ENCODE measurements at places on chromosomes 7 and 10. TPM values are rescaled to one million over a fixed set of nuclear protein-coding genes. Genes with fewer than 3 reads are reported as not detected.

- no peak for DNase-seq
Measured at GRCh38 chr7:137606061-137606674, 240.6 kb downstream of the DGKI start.

The MEOX2 gene
- total RNA-seq, result 0.33 TPM

The TRIM73 gene
- 0.74 TPM for total RNA-seq

DNA sequence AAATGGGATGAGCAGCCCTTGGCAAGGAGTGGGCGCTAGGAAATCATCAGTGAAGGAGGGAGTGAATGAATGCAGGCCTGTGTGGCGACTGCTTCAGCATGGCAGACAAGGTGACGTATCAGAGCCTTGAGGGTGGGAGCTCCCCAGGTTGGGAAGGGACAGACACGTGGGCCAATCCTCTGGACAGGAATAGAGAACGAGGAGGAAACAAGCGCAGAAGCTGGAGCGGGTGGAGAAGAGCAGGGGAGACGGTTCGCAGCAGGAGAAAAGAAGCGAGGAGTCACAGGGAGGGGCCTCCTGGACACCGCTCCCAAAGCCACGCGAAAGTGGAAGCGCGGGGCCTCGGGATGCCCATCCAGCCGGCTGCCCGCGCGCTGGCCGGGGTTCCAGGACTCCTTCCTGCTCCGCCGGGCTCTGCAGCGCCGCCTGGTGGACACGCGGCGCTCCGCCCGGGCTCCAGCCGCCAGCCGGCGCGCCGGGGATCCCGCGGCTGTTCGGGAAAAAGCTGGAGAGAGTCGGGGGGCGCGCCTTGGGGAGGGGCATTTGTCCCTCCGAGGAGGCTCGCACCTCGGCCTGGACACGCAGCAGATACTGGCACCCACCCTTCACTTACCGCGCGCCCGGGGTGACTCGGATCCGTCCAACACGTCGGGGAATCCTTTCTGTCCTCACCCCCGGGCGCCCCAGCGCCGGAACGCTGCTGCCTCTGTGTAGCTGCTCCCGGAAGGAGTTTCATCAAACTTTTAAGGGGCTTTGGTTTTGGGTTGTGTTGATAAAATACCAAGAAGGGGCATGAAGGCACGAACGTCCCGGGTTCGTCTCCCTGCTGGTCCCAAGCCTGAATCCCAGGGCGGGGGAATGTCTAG lies 6.3 kb downstream of the ZNF503 start:
- peak; percentile 69 for DNase-seq

The TUBAL3 gene
- not detected for total RNA-seq

GRCh38 chr7:22082886-22083703 lies 137.4 kb upstream of the CDCA7L start:
- peak; percentile 93 for DNase-seq

DNA sequence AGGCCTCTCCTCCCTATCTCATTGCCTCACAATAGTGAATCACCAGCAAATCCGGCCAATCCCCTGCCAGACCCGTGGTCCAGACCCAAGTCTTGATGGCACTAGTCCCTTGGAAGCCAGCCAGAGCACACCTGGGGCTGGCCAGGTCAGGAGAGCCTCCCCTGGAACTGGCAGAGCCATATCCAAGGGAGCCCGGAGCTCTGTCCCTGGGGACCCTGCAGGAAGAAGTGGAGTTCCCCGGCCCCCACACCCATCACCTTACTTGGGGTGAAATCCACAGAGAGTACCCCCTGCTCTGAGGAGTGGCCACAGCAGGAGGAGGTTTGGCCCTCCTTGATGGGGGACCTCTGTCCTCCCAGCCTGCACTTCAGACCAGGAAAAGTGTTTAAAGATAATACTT lies 122.5 kb downstream of the HECW1 start:
- DNase-seq, result no peak

The UNCX gene
- total RNA-seq, result not detected

GRCh38 chr7:134438946-134439345 lies 20.0 kb downstream of the AKR1B1 start:
- no peak for DNase-seq

- peak; percentile 79 for DNase-seq
Measured at GRCh38 chr10:80444646-80445319, 9.3 kb upstream of the TSPAN14 start.

GRCh38 chr7:74606101-74606908 lies 51.2 kb upstream of the GTF2I start:
- peak; percentile 76 for DNase-seq

DNA sequence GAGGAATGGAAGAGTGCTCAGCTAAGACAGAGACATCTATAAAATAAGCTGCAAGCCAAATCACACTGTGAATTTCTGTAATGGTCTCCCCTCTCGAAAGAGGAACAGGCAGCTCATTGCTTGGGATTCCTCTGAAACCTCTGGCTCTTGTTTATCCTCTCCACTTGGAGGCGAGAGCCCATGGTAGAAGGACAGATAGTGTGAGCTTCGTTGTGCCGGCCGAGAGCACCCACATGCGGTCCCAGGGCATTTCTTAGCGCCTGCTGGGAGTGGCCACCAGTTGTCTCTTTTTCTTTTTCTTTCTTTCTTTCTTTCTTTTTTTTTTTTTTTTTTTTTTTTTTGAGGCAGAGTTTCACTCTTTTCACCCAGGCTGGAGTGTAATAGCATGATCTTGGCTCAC lies 26.2 kb downstream of the CNPY1 start:
- DNase-seq, result no peak

- no peak for DNase-seq
Measured at GRCh38 chr7:114302858-114303257, 111.8 kb upstream of the FOXP2 start.

The HABP2 gene
- total RNA-seq, result 322 TPM

DNA sequence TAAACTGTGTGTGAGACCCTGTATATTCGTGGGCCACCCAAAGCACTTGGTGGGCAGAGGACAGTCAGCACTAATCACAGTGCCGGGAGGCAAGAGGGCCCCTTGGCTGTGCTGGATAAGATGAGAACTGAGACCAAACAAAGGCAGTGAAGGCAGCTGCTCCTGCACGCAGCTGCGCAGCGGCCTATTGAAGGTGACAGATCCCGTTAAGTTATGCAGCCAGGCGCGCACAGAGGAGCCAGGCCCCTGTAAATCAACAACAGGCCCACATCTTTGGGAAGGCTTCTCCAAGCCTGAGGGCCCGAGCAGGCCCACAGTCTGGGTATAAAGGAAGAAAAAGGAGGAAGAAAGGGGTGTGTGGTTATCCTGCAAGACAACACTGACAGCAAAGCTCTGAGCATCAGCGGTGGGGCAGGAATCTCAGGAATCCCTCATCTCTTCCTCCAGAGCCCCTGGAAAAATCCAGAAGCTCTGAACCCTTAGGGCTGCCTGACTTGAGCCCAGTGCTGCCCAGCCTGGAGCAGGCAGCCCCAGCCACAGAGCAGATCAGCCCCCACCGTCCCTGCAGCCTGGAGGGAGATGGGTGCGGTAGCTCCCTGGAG lies 154.2 kb downstream of the ARHGAP12 start:
- DNase-seq, result no peak

DNA sequence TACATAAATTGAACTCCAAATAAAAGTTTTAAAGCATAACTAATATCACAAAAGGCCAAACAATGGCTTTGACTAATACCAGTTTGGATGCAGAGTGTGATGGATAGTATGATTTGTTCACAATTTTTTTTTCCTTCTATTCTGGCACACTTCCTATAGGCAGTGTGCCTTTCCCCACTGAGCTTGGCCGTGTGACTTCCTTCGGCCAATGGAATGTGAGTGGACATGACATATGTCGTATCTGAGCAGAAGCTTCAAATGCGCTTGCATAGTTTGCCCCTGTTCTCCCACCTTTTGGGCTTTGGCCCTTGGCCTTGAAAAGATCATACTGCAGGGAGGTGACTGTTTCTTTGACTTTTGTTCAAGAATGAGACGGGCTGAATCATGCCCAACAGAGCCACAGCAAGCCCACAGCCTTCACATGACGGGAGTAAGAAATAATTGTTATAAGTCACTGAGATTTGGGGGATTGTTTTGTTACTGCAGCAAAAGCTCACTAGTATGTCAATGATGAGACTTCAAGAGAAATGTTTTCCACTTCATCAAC lies 279.9 kb upstream of the NEBL start:
- DNase-seq, result no peak

DNA sequence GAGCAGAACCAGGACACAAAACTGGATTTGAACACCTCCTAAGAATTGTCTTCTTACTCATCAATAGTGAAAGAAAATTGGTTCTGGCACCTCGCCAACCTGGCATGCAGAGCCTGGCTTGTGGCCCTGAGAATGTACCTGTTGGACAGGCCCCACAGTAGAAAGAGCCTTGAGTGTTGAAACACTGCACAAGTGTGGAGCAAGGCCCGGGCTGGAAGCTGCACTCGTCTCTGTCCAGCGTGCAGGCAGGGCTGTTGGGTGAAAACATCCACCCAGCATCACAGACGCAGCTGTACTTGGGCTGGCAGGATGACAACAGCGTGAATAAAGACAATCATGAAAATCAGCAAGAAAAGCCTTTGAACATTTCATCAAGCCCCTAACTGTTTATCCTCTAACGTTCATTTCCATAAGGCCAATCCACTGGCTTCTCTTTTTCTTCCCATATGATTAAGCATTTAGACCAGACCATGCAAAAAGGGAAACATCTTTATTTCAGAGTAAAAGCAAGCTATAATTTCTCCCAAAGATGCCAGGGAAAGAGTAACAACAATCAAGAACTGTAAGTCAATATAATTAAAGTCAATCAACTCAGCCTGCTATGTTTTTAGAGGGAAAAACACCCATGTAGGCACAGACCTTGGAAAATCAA lies 15.6 kb downstream of the CUBN start:
- DNase-seq, result no peak

GRCh38 chr7:18221377-18222293 lies 194.0 kb upstream of the PRPS1L1 start:
- no peak for DNase-seq

GRCh38 chr10:98006266-98006665 lies 24.2 kb downstream of the CRTAC1 start:
- no peak for DNase-seq

DNA sequence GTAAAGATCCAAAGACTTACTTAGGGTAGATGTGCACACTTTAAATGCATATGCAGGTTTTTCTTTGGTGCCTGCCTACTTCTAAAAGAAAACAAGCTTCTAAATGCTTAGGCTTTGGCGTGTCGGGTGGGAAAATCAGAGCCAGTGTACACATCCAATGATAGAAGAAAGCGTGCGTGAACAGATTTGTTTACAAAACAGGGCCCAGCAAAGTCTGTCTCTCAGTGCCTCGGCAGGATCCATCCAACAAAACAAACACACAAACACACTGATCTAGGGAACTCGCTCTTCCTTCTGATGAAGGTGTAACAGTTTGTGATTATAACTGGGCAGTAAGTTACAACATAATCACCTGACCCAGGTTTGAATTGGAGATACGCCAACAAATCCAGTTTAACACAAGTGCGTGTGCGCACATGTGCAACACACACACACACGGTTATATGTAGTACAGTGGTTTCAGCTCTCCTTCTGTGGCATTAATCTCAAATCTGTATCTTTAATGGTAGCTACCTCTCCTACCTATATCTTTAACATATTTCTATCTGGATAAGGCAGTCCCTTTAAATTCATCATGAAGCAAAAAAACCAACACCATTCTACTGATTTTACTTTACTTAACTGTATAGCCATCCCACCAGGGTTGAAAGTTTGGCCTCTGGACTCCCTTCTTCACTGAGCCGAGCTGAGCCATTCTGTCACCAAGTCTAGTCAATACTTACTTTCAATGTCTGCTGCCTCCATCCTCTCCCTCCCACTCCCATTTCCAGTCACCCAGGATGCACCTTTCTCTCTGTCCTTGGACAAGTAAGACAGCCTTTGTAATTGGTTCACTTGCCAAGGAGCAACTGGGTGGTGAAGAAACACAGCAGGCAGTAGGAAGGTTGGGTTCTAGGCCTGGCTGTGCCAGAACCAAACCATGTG lies 184.4 kb upstream of the KLF14 start:
- DNase-seq, result peak; percentile 56

The MGMT gene
- 42.5 TPM for total RNA-seq

GRCh38 chr7:107070710-107071109 lies 26.2 kb downstream of the PRKAR2B start:
- no peak for DNase-seq

GRCh38 chr7:127692200-127692599 lies 40.2 kb downstream of the SND1 start:
- no peak for DNase-seq

GRCh38 chr10:21032587-21033319 lies 135.6 kb upstream of the NEBL start:
- DNase-seq, result peak; percentile 26

DNA sequence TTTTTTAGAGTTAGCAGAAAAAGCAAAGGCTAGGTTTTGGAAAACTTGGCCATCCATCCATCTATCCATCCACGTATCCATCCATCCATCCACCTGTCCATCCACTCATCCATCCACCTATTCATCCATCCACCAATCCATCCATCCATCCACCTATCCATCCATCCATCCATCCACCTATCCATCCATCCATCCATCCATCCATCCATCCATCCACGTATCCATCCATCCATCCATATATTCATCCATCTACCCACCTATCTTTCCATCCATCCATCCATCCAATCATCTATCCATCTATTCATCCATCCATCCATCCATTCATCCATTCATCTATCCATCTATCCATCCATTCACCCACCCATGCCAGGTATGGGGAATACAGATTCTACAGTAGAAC lies 81.7 kb upstream of the MPP7 start:
- no peak for DNase-seq

GRCh38 chr10:57579926-57580325 lies 687.8 kb downstream of the IPMK start:
- no peak for DNase-seq

DNA sequence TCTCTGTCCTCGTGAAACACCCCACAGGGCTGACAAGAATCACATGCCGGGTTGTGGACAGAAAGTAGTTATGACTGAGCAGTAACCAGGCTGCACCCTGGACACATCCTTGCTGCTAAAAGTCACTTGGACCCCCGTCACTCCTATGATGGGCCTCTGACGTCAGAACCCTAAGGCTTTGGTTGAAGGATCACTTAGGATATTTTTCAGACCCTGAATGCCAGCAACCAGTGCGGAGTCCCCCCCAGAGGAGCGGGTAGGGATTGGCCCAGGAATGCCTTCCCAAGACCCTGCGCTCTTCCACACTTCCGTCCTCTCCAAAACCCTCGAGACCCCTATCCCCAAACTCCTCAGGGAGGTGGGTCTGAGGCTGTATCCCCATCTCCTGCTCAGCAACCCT lies 52.1 kb downstream of the CFAP46 start:
- DNase-seq, result peak; percentile 22

DNA sequence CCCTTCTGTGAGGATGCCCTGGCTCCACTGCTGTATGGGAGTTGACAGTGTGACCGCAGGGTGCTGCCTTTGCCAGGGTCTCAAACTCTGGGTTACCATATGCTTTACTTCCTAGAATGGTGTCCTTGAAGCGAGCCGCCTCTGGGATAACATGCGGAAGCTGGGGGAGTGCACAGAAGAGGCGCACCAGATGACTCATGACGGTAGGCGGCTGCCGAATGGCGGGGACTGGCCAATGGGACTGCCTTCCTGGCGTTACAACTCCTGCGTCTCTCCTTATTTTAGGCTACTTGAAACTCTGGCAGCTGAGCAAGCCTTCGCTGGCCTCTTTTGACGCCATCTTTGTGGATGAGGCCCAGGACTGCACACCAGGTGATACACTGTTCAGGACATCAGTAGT lies 27.3 kb downstream of the FBH1 start:
- DNase-seq, result no peak

GRCh38 chr7:152495867-152496266 lies 60.1 kb upstream of the KMT2C start:
- DNase-seq, result no peak

The MYL10 gene
- total RNA-seq, result not detected
